ENCODE measurements at places on chromosomes 3 and 15. TPM values are rescaled to one million over a fixed set of nuclear protein-coding genes. Genes with fewer than 3 reads are reported as not detected.

Gene CASR
- total RNA-seq: not detected

Gene C3orf20
- total RNA-seq: not detected

Gene MYRIP
- 0.59 TPM for total RNA-seq

DNA sequence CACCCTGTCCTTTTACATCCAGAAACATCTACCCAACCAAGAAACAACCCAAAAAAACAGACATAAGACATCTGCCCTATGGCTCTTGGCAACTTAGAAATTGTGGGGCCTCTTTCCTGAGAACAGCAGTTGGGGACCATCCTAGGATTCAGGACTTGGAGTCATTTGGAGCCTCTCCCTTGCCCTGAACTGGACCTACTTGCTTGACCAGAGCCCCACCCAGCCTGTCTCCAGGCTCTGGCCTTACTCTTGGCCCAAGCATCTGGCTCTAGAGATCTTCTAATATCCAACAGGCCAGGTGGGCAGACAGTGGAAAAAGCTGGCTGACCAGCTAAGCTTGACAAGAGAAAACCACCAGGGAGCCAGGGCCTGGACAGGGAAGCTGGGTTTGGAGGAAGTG lies 99.1 kb upstream of the C2CD4B start:
- no peaks in the 10 kb centered on the region for H3K36me3 ChIP-seq
- H3K27ac ChIP-seq: no peak overlapping the region
- no peaks in the 10 kb centered on the region for H3K4me1 ChIP-seq
- no peak for DNase-seq
- H3K27me3 ChIP-seq: no peaks in the 10 kb centered on the region
- H3K4me3 ChIP-seq: no peak overlapping the region

GRCh38 chr3:100614941-100615340 lies 5.5 kb downstream of the ADGRG7 start:
- H3K4me3 ChIP-seq: no peak overlapping the region
- no peak for DNase-seq
- H3K27me3 ChIP-seq: peaks cover 8% of the 10 kb centered on the region

- DNase-seq: no peak
- no peaks in the 10 kb centered on the region for H3K36me3 ChIP-seq
- H3K4me3 ChIP-seq: no peak overlapping the region
- no peak overlapping the region for H3K27ac ChIP-seq
- H3K27me3 ChIP-seq: no peaks in the 10 kb centered on the region
These were observed 92.9 kb downstream of the LRRC3B start for GRCh38 chr3:26715431-26715830.

GRCh38 chr3:54171509-54171908 lies 49.2 kb downstream of the CACNA2D3 start:
- no peaks in the 10 kb centered on the region for H3K4me1 ChIP-seq
- H3K27me3 ChIP-seq: no peaks in the 10 kb centered on the region
- H3K4me3 ChIP-seq: no peak overlapping the region
- no peaks in the 10 kb centered on the region for H3K36me3 ChIP-seq

DNA sequence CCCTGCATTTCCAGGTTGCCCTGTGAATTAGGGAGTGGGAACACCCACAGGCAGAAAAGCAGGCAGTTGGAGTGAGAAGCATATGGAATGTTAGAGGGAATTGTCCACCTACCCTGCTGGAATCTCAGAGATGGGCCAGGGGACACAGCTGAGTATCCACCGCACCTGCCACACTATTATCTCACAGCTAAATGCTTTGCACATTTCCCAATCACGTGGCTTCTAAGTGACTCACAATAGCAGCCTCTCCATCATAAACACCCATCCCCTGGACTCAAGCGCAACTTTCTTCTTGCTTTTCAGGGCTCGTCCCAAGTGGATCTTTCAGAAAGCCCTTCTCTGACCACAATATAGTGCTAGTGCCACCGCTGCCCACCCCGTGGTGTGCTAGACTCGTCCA lies 389.0 kb upstream of the LMCD1 start:
- no peak overlapping the region for H3K27ac ChIP-seq
- no peaks in the 10 kb centered on the region for H3K36me3 ChIP-seq
- no peaks in the 10 kb centered on the region for H3K27me3 ChIP-seq

DNA sequence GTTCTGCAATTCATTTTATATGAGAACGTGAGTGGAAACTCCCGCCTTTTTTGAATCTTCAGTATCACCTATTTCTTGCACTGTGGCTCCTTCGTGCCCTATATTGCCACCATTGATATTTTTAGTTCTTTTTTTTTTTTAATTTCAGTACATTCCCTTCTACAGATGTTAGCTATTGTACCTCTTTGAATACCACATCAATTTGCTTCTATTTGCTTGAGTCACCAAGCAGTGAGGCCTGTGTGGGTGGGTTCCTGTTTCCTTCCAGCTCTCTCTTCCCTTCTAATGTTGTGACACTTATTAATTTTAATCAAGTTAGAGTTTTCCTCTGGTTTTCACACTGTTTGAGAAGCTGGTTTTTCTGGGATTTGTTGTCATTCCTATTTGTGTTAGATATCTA lies 8.7 kb downstream of the HACD2 start:
- DNase-seq: no peak
- H3K27ac ChIP-seq: no peak overlapping the region
- no peak overlapping the region for H3K4me3 ChIP-seq
- no peaks in the 10 kb centered on the region for H3K4me1 ChIP-seq
